ENCODE measurements at places on chromosomes 5 and 9. TPM values are rescaled to one million over a fixed set of nuclear protein-coding genes. Genes with fewer than 3 reads are reported as not detected.

IL3 gene
- total RNA-seq: 0.20 TPM

DNA sequence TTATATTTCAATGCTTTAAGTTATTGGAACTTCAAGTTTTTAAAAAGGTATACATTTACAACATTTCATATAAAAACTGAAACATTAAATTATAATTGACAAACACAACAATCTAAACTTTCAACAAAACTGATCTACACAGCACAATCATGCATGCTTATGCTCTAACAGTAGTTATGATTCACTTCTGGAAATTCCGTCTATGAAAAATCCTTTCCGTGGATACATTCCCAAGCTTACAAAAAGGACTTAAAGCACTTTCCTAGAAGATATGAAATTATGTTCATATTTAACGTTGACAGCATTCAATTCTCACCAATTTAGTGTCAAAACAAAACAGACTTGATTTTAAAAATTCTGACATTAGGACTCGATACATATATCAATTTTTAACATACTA, 3.7 kb downstream of the HNRNPH1 start:
- DNase-seq: no peak

DNA sequence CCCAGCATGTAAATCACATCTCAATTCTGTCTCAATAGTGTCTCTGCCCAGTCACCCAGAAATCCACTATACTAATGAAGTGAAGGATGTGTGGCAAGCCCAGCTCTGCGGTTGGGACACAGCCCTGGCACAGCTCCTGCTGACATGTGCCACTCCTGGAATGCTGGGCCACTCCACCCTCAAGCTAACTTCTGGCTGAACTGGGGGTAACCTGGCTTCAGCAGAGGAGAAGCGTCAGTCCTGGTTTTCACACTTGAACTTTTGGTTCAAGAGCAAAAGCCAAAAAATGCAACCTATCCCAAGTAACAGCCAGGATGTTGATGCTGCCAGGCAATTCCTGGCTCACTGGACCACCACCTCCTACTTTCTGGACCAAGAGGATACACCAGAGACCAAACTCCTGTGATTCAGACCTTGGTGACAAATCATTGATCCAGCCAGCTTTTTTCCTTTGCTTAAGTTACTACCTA, 86.4 kb downstream of the ARRDC3 start:
- no peak for DNase-seq

GRCh38 chr5:160491438-160491837, 69.8 kb downstream of the PTTG1 start:
- DNase-seq: no peak

DNA sequence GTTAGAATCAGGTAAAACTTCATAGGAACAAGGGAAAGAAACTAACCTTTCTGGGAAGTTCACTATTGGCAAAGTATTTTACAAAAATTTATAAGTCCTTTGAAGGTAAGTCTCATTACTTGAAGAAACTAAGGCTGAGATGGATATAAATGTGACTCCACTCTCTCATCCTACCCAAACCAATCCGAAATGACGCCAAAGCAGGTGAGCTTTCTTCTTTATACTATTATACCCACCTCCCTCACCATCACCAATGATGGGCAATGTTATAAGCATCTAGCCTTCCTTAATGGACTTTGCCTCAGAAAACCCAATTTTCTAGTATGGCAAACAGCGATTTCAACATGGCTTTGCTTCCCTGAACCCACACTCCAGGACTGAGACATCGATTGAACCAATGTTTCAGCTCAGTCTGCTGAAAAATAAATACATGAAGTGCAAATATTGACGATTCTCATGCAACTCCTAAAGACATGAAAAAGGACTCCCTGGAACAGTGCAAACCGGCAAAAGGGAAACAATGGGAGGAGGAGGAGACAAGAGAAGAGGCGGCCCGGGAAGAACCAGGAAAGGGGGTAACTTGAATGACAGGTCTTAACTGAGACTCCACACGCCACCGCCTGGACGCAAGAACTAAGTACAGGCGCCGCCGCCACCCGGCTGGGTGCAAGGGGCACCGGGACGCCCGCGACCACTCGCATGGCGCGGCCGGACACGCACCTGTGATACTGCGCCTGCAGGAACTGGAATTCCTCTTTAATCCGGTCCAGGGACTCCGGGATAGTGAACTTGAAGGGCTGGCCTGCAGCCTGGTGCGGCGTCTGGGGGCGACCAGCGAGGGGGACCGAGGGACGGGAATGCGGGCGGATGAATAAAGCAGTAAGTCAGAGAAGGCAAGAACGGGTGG, 2.5 kb downstream of the TLE1 start:
- peak; percentile 33 for DNase-seq

DNA sequence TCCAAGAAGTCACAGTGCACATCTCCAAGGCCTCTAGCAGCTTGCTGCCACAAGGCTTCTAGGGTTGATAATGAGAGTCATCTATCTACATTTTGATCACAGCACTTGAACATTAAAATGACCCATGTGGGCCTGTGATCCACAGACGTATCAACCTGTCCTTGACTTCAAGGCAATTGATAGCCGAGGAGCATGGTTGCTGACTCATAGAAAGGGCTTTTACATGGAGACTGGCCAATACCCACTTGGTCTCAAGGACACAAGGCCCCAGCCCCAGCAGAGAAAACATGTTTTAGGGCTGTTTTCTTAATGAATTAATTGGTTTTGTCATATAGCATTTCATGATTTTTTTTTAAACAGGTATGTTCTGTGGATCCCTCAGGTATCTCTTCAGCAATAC, 314.0 kb downstream of the SEMA5A start:
- no peak for DNase-seq

- no peak for DNase-seq
These were observed 500.0 kb downstream of the SPATA31D1 start for GRCh38 chr9:82488313-82489200.

All from activated naive CD8-positive, alpha-beta T cell treated with anti-CD3 and anti-CD28 coated beads for 36 hours (primary cell).